ENCODE measurements at places on chromosomes 5 and 9. TPM values are rescaled to one million over a fixed set of nuclear protein-coding genes. Genes with fewer than 3 reads are reported as not detected.

DNA sequence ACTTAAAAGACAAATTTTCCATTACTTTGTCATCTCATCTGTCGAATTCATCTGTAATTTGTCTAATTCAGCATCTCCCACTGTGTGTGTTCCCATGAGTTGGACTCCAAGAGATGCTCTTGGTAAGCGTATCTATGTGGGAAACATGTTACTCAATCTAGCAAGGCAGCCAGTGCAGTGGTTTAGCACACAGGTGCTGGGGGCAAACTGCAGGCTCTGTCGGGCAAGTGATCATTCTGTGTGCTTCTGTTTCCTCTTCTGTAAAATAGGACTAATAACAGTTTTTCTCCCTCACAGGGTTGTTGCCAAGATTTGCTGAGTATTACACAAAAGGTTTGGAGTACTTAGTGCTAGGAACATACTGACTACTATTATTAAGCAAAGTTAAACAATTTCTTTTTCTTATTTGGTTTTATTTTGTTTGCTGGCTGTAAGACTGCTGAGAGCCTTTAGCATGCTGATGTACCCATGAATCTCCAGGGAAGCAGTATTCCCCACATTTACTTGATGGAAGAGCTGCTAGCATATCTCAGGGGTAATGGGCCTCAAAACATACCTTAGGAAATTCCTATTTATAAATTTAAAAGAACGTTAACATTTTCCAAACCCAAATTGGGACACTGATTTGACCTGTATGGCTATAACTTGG lies 709 bp upstream of the GAPT start:
- no peak for DNase-seq

GRCh38 chr9:4955836-4956235 lies 29.2 kb upstream of the JAK2 start:
- DNase-seq: no peak

Gene PCDHAC2
- total RNA-seq: 2.7 TPM

Gene PCDHB9
- total RNA-seq: 2.2 TPM

DNA sequence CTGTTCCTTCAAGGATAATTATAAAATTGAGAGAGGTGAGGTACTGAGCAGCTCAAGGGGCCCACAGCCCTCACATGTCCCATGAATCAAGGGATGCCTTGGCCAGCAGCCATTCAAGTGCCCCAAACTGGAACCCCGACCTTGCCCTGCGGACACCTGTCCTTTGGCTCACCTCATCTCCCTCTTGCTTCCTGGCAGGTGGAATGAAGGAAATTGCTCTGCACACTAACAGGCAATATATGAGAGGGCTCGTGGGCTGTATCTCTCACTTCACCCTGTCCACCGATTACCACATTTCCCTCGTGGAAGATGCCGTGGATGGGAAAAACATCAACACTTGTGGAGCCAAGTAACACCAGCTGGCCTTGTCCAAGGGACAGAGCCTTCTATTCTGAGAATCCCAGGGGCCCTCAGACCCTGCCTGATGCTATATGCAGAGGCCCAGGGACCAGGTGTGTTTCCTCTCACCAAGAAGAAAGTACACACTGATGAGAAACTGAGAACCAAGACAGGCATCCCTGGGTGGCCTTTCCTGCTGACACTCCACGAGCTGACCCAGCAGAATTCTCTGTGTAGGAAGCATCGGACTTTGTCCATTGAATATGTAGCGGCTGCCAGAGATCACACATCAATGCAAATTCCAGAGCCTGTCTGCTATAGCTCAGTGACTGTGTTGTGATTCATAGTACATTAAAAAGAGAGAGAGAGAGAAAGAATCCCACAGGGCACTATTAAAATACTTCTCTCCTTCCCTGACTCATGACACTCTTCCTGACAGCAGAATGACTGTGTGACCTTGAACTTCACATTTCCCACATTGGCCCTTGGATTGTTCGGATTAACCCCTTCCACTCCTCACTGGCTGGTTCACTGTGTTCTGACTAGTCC lies 92.6 kb downstream of the LIFR start:
- DNase-seq: no peak

DNA sequence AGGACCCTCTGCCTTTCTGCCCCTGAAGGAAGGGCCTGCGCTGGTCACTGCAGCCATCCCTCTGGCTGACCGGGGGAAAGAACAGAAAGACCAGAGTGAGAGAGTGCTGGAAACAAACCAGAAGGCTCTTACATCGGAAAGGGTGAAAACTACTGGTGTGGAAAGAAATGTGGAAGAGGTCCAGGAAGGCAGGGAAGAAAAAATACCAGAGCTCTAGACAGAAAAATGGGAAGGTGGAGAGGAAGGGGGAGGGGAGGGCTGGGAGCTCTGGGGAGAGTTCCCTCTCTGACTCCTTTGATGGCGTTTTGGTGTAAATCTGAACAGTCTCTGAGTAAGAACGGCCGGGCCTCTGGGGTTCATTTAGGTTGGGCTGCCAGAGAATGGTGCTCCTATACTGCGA lies 47.7 kb downstream of the COL23A1 start:
- no peak for DNase-seq

DNA sequence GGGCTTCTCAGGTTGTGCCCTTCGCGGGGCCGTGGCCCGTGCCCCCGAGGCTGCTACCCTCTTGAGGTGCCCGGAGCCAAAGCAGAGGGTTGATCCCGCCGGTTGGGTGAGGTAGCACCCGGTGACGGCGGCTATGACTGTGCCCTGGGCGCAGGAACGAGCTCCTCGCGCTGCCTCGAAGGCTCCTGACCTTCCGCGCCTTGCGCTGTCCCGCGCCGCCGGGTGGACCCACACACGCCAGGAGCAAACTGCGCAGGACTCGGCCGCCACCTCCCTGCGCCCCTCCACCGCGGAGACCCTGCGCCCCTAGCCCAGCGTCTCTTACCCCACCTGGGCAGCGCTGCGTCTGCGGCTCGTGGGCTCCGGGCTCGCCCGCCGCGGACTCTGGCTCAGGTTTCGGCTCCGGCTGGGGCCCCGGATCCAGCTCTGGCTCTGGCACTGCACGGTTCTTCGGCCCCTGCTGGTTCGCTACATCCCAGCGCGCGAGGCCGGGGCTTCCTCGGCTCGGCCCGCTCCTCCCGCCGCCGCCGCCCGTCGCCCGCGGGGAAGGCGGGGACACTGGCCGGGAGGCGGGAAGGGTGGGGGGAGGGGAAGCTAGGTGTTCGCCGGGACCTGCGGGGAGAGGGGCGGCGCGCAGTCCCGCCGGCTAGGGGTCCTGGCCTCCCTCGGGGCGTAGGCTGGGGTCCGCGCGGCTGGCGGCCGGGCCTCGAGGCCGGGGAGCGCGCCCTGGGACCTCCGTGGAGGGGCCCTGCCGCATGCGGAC lies 5.4 kb upstream of the PITX1 start:
- no peak for DNase-seq

GRCh38 chr5:127186657-127187056 lies 103.9 kb upstream of the MEGF10 start:
- no peak for DNase-seq

GRCh38 chr9:96565671-96566497 lies 53.8 kb downstream of the CDC14B start:
- DNase-seq: no peak

- DNase-seq: no peak
Observed at GRCh38 chr5:130436430-130436829, 532.2 kb downstream of the CHSY3 start.

Gene ARSI
- total RNA-seq: 1.4 TPM

GRCh38 chr5:16467363-16468219 lies 2.0 kb upstream of the ZNF622 start:
- DNase-seq: no peak

DNA sequence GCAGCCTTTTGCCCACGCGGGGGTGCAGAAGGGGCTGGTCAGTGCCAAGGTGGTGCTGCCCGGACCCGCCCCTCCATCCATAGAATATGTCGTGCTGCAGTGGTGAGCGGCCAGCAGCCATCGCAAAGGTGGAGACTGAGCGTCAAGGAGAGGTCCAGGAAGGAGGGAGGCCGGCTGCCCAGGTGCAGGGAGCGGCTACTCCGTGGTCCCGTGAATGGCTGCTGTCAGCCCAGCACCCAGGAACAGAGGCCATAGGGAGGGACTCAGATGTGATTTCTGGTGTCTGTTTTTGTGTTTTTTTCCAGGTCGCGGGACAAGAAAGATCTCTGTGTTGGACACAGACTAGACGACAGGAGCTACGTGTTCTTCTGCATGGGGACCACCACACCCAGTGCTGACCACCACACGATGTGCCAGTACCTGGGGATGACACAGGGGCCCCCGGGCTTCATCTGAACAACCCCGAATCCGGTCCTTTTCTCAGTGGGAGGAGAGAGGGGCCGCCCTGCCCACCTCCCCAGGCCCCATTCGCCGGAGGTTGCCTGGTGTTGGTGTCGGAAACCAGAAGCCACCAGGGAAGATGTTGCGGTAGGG lies 29.0 kb downstream of the PAEP start:
- peak; percentile 44 for DNase-seq

DNA sequence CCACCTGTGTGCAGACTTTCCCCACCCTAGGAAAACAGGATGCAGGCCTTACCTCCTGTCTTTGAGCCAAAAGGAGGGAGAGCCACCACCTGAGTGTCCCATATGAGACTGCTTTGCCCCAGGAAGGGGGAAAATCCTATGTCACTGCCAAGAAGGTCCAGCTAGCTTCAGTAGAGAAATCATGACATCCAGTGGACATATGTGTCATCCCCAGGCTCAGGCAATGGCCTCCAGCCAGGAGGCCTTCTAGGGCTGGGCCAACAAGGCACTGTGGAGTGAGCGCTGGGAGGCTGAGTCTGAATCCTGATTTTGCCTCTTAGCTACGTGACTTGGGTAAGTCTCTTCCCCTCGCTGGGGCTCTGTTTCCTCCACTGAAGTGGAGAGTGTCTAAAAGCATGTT lies 60.2 kb downstream of the SMIM23 start:
- DNase-seq: no peak

DNA sequence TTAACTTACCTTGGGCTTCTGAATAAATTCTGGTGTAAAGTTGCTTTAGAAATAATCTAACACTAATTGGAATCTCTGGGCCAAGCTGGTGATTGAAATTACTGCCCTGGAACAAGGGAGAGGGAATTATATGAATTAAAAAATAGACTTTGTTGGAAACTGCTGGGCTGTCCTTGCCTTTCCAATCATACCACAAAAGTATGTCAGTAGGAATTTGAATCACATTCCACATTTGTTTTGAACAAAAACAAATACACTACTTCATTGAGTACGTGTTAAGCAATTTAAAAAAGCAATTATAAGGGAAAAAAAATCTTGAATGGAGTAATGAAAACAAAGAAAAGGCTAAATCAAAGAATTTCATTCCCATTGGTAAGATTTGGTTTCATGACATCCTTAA lies 102.5 kb upstream of the SREK1 start:
- no peak for DNase-seq

Gene CCNB1
- 169 TPM for total RNA-seq

Gene PCDHA12
- 10.2 TPM for total RNA-seq

- DNase-seq: no peak
Observed at GRCh38 chr9:19440823-19441580, 32.2 kb downstream of the ACER2 start.

DNA sequence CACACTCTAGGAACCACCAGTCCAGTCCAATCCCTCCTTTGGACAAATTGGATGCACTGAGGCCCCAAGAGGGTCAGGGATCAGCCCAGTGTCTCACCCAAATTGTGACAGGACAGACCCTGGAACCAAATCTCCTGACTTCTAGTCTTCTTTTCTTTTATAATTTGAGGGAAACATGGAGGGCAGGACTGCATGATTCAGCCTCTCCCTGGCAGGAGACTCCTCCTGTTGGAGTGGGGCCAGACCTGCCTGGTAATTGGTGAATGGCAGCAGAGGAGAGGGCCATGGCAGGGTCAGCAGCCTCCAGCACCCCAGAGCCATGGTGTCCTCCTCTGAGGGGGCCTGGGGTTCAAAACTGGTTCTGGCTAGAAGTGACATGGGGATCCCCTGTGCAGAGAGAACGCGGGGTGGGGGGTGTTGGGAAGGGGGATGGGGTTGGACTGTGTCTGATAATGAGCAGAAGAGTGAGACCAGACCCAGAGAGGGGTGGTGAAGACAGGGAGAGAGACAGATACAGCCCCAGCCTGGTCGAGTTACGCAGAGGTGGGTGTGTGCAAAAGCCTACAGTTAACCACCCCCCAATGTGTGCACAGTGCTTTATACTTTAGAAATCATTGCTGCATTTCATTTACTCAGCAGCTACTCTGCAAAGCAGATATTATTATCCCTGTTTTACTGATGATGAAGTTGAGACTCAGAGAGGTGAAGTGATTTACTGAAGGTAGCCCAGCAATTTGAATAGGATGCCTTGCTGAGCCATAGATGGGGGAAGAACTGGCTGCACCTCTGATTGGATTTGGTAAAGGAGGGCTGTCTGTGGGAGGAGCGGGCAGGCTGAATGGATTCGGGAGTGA lies 3.8 kb upstream of the SYNPO start:
- no peak for DNase-seq

- no peak for DNase-seq
Observed at GRCh38 chr9:113574441-113575262, 111.1 kb downstream of the RGS3 start.

Gene ZFP37
- 7.4 TPM for total RNA-seq

- DNase-seq: no peak
Observed at GRCh38 chr9:16553869-16554540, 316.5 kb downstream of the BNC2 start.

Gene SMIM3
- total RNA-seq: 11.0 TPM

DNA sequence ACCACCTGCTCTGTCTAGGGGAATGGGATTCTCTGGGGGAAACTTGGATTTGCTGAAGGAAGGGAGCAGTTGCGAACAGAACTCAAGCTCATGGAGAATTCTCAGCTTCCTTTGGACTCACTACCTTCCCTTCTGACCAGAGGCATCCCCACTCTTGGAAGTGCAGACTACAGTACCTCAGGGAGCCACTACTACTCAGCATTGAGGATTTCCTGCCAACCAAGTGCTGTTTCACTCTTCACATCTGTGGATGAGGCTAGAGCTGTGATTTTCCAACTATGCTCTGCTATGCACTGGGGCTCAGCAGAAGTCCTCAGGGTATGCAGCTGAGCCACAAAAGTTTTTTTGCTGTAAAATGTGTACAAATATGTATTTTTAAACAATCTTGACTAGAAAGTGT lies 43.9 kb downstream of the MACROH2A1 start:
- DNase-seq: no peak

Gene TOPORS
- total RNA-seq: 16.7 TPM

Gene REEP2
- 31.0 TPM for total RNA-seq

Gene PCDHB13
- 4.7 TPM for total RNA-seq

Gene LCN6
- total RNA-seq: not detected

Gene EIF4E1B
- not detected for total RNA-seq

DNA sequence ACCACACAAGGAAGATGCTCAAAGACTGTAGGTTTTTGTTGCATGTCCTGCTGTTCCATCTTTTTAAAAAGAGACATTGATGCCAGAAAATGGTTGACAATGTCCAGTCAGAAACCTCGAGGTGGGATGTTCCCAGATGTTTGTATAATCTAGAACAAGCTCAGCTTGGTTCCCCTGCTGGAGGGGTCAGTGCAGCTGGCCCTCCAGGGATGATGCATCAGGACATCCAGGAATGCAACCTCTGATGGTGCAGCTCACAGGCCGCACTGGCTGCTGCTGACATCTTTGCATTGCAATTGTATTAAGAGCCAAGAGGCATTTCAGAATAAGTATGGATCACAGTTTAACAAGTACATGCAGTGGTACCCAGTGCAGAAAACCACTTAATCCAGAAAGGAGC lies 122.4 kb downstream of the MED10 start:
- no peak for DNase-seq
